Effector CD8-positive, alpha-beta T cell (primary cell): ENCODE measurements at places on chromosomes 6 and 20.

DNA sequence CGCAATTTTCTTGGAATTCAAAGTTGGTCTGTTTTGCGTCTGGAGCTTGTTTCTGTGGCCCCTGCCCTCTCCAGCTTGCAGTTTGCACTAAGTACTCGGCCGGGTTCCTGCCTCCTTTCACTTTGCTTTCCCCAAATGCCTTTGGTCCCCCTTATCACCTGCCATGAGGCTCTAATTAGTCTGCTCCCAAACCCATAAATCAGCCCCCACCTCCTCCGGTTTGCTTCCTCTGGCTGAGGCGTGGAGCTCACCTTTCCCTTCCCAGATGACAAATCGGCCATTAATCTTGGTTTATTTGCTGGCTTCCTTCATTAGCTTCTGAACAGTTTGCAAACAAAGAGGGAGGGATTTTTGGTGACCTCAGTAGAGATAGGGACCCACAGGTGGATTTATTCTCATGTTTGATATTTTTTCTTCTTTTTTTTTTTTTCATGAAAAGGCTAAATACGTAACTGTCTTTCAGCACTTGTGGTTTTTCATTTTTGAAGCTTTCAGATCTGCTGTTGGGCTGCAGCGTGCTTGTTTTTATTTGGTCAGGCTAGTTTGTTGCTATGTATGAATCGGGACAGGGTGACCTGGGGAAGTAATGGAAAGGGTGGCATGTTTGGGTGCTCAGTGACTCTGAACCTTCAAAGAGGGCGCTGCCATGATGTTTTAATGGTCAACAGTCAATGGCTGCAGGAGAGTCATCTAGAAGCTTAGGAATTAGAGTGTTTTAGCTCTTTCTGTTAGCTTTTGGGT lies 121.7 kb upstream of the JAG1 start:
- DNase-seq, result no peak

- no peak for DNase-seq
These were observed 32.1 kb downstream of the LAMA4 start for GRCh38 chr6:112221981-112222852.

GRCh38 chr6:71855406-71855805 lies 30.9 kb upstream of the RIMS1 start:
- DNase-seq, result no peak

DNA sequence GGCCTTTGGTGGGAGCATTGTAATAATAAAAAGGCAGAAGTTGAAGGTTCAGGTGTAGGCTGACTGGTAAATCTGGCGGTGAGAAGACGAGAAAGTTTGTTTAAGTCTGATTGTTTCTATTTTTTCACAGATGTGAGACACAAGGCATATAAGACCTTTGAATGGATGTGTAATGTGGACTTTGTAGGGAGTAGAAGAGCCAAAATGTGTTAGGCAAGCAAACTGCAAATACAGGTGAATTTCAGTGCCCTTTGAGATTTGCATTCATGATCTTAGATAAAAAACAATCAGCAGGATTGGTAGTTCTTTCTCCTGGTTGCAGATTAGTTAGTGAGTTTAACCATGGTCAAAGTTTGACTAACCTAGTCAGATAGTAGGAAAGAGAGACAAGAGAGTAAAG lies 238.9 kb downstream of the FRK start:
- no peak for DNase-seq

GRCh38 chr6:122393351-122393896 lies 6.0 kb upstream of the HSF2 start:
- DNase-seq, result no peak

GRCh38 chr20:25011831-25012241 lies 19.3 kb upstream of the APMAP start:
- no peak for DNase-seq

- DNase-seq, result no peak
These were observed 96.3 kb downstream of the PRDM1 start for GRCh38 chr6:106182455-106182854.

GRCh38 chr20:34922654-34923381 lies 32.8 kb downstream of the GSS start:
- no peak for DNase-seq

DNA sequence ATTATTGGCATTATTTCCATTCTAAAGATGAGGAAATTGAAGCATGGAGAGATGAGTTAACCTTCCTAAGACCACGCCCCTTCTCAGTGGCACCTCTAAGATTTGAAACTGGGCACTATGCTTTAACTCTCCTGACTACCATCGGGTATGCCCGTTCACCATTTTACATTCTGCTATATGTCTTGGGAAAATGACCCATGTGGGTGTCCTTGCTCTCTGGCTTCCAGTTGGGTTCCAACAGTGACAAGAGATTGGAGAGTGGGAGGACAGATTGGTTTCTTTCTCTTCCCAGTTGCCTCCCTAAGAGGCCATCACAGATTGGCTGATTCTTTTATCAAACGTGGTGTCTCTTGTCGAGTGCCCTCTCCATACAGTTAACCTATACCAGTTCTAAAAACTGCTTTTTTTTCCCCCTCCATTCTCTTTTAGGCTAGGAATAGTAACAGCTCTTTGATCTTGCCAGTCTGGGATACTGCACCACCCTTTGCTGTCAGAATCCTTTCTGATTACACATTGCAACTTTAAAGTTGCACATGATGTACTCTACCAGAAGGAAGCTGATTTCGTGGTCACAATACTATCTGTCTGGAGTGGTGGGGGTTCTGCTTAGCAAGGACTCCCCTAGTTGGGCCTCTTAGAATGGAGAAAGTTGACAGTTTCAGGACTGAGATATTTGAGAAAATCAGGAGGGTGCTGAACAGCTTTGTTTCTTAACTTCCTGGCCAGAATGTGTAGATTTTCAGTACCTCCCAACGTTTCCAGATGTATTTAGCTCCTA lies 88.0 kb upstream of the ELOVL5 start:
- no peak for DNase-seq

- DNase-seq, result no peak
These were observed 35.9 kb upstream of the MYB start for GRCh38 chr6:135145063-135145800.

- DNase-seq, result no peak
These were observed 19.5 kb downstream of the PNPLA1 start for GRCh38 chr6:36289281-36289878.

DNA sequence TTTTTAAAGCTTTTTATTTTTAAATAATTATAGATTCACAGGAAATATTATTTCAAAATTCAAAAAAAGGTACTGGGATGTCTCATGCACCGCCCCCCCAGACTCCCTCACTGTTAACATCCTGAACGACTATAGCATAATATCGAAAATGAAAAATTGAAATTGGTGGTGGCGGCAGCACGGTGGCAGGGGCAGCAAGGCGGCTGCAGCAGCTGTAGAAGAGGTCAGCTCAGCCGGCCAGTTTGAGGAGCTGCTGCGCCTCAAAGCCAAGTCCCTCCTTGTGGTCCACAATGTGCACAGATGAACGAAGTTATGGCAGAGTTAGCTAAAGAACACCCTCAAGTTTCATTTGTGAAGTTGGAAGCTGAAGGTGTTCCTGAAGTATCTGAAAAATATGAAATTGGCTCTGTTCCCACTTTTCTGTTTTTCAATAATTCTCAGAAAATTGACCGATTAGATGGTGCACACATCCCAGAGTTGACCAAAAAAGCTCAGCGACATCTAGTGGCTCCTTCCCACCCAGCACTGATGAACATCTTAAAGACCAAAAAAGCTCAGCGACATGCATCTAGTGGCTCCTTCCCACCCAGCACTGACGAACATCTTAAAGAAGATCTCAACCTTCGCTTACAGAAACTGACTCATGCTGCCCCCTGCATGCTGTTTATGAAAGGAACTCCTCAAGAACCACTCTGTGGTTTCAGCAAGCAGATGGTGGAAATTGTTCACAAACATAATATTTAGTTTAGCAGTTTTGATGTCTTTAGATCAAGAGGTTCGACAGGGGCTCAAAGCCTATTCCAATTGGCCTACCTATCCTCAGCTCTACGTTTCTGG lies 100.8 kb downstream of the FAM217A start:
- peak; percentile 24 for DNase-seq

GRCh38 chr6:152160346-152160745 lies 352.9 kb downstream of the ESR1 start:
- DNase-seq, result no peak

DNA sequence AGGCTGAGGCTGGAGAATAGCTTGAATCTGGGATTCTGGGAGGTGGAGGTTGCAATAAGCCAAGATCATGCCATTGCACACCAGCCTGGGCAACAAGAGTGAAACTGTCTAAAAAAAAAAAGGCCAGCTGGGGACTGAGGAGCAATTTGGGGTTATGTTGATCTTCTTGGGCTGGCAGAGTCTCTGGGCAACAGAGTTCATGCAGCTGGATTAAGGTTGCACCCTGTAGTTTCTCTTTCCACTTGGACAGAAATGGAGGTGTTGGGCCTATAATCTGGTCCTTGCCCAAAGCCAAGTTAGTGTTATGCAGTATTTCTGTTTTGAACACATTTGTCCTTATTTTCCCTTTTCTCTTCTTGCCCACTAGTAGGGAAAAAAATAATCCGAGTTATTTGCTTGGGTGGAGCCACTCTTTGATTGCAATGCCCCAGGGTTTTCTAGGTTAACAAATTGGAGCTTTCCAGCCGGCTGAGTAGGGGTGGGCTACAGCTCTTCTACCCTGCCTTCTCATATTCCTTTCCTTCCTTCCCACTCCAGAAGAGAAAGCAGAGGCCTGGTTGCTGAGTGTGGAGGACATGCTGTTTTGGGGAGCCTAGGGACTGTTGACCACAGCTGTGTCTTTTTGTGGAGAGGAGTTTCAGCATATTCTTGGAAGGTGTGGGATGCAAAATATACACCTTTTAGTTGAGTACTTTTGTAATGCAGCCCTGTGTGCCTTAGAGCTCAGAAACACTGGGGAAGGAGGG lies 213.9 kb downstream of the SOX4 start:
- no peak for DNase-seq

DNA sequence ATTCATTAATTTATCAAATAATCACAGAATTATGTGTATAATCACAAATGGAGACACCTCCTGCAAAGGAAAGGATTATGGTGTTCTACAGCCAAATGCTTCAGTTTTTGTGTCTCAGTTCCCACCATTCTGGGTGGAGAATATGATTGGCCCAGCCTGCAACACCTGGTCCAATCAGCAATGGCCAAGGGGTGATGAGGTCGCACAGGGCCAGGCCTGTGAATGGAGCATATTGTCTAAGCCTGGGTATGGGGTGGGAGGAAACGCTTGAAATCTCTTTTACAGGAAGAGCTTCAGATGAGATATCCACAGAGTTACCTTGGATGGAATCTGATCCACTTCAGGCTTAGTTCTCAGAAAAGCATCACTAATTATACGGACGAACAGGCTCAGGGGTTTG lies 271.6 kb downstream of the DHX35 start:
- no peak for DNase-seq

DNA sequence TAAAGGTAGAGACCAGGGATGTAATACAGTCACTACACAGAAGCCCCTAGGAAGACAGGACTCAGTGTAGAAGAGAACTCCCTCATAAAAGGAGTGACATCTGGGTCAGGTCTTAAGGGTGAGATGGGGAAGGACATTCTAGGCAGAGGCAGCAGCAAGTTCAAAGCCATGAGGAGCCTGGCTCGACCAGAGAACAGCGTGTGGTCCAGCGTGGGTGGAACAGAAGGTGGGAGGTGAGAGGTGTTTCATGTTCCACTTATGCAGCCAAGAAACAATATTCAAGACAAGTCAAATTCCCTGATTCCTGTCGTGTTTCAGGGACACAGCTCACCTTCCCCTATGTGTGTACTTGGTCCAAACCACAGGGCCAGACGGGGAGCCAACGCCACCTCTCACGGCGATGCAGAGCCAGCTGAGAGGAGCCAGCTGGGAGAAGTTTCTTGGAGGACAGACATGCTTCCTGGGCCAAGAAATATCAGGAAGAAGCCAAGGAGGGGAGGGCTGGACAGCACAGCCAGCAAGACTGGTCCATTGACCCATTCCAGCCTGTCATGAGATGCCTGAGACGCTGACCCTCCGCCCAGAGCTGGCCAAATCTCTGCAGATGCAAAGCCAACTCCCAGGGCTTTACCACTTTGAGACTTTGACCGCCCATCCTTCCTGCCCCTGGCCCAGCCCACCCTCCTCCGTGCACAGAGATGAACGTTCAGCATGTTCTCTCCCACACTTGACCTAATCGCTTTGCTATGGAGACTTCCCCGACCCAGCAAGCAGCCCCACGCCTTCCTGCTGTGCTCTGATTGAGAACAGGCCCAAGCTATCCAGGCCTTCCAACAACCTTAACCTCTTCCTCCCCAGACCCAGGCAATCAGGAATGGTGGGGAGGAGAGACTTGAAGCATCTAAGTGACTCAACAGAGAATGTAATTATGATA lies 113.8 kb downstream of the PRND start:
- DNase-seq, result no peak

GRCh38 chr6:162251257-162251656 lies 476.3 kb downstream of the PRKN start:
- no peak for DNase-seq

DNA sequence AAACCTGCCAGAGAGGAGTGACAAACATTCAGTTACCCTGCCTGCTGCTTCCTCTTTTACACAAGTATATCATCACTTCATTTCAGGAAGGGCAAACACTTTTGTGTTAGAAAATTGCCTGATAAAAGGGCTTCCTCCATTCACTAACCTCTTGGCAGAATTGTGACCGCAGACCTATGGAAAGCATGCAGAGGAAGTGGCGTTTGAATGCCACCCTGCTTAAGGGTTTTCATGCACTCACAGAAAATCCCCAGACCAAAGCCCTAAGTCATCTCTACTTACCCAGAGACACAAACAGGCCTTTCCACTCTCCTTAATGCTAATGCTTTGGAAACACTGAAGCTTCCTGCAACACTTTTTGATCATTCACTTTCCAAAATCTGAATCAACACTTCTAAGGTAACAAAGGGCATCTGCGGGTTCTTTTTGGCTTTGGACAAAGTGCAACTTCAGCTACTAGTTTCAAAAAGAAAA lies 22.1 kb upstream of the RALGAPA2 start:
- DNase-seq, result no peak

- DNase-seq, result no peak
These were observed 64.4 kb downstream of the SULF2 start for GRCh38 chr20:47720636-47721427.

- DNase-seq, result peak; percentile 49
These were observed at the start of gene GMPR for GRCh38 chr6:16238057-16238962. GMPR (plus strand) TSS chr6:16238587; CDS start chr6:16238694, 107 bp downstream.

DNA sequence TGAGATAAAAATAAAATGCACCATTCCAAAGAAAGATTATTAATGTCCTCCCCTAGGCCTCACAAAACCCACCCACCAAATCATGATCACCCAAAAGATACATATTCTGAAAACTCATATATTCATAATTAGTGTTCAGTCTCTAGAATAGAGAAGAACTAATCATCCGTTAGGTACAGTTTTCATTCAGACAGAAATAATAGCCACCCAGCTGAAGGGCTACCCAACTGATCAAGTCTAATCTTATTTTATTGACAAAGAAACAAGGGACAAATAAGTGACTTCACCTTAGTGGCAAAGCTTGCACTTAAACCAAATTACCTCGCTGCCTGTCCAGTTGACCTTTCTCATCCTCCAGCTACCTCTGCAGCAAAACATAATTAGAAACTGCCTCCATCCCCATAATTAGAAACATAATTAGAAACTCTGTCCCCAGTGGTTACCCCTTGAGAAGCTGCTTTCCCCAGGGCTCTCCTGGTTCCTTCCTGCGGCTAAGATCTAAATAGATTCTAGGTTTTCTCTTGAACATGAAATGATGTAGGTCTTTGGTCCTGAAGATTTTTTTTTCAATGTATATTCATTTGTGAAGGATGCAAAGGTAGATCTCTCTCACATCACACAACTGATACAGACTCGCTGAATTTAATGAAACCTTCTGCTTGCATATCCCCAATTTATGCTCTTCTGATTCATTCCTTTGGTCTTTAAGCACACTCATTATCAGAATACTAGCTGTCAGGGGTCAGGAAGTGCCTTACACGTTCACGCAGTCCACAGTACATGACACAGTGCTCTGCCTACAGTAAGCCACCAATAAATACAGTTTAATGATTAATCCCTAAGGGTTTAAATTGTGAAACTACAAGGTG lies 46.3 kb downstream of the HBS1L start:
- no peak for DNase-seq
